Effector memory CD4-positive, alpha-beta T cell (primary cell): ENCODE measurements at places on chromosomes 5 and 9.

DNA sequence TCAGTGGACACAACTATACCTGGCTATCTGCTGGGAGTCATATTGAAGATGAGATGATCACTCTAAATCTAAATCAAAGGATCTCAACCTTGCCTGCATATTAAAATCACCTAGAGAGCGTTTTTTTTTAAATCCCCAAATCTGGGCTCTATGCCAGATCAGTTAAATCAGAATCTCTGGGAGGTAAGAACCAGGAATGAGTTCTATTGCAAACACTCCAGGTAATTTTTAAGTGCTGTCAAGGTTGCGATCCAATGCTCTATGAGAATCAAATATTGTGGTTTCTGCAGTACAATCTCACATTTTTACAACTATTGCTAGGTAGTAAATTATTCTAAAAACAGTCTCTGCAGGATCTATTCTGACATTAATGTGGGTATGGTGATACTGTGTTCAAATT lies 202.3 kb upstream of the OR13F1 start:
- DNase-seq, result no peak

DNA sequence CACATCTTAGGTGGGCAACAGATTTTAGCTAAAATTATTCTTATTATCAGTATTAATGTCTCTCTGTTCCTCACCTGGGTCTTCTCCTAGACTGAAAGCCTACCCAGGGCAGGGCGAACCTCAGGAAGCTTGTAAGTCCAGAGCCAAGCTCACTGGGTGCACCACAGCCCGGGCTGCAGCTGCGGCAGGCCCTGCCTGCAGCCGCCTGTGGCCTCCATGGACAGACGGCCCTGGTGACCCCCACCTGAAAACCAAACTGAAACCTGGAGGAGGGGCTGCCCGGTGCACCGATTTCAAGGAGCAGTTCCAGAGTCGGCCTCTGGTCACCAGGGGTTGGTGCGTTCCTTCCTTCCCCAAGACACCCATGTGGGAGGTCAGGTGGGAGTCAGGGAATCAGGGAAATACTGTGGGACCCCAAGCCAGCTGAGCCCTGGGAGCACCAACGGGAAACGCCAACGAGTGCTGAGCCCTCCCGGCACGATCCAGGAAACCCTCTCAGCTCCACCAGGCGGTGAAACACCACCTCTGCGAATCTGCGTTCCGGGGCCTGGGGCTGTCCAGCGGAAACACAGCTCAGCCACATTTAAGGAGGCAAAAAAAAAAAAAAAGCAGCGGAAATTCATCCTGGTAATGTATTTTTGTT lies 68.6 kb upstream of the PPP1R26 start:
- no peak for DNase-seq

DNA sequence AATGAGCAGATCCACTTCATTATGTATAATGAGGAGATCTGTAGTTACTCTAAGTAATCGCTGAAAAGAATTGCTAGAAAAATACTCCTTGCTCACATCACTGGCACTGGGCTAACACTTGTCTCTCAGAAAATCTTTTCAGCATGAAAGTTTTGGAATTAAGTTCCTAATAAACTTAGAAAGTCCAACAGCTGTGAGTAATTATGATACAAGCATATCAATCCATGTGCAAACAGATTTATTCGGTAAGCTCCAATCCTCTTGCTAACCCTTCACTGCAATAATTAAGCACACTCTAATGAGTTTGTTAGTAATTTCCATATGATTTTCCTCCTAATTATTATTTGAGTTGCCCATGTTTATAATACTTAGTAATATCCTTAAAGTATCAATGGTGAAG lies 652.6 kb upstream of the WWC1 start:
- no peak for DNase-seq

GRCh38 chr9:84314306-84314705 lies 26.3 kb downstream of the SLC28A3 start:
- DNase-seq, result no peak

- DNase-seq, result no peak
These were observed 1.3 kb downstream of the RAB14 start for GRCh38 chr9:121200356-121200755.

- DNase-seq, result no peak
These were observed 120.1 kb downstream of the WNK2 start for GRCh38 chr9:93303806-93304573.

DNA sequence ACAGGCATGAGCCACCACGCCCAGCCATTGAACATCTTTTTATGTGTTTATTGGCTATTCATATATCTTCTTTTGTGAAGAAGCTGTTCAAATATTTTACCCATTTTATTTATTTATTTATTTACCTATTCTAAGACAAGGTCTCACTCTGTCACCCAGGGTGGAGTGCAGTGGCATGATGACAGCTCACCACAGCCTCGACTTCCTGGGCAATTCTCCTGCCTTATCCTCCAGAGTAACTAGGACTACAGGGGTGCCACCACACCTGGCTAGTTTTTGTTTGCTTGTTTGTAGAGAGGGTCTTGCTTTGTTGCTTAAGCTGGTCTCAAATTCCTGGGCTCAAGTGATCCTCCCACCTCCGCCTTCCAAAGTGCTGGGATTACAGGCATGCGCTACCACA lies 33.5 kb downstream of the NAIF1 start:
- DNase-seq, result no peak

- DNase-seq, result no peak
These were observed 38.9 kb downstream of the ARHGAP26 start for GRCh38 chr5:142808878-142809598.

- no peak for DNase-seq
These were observed 129.0 kb upstream of the WWC1 start for GRCh38 chr5:168162464-168162863.

DNA sequence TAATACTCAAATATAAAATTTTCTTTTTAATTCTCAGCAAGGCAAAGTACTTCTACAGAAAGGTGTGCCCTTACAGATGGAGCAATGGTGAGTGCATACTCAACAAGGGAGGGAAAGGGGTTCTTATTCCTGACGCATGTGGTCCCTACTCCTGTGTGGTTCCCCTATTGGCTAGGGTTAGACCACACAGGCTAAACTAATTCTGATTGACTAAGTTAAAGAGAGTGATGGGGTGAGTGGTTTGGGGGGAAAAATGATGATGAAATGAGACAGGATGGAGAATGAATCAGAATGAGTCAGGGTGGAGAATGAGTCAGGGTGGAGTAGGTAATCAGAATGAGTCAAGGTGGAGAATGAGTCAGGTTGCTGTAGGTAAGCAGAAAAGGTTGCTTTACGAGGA lies 22.9 kb upstream of the HMGCS1 start:
- DNase-seq, result no peak

GRCh38 chr5:160694896-160695295 lies 157.1 kb downstream of the ATP10B start:
- no peak for DNase-seq

GRCh38 chr5:80763211-80763610 lies 108.4 kb upstream of the DHFR start:
- no peak for DNase-seq

DNA sequence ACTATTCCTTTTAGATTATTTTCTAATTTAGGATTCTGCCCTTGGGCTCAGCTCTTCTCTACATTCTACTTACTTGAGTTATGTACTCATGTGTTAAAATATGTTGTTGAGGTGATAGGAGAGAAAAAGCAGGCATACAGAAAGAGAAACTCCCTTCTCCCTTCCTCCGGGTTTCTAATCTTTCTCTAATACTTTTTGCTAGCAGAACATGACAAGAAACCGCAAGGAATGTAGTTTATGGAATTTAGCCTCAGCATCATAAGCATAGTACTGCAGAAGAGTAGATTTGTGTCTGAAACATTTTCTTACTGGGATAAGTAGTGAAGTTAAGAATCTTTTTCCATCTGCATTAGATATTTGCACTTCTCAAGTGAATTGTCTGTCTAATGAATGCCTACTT lies 139.5 kb upstream of the CYLC2 start:
- DNase-seq, result no peak

- DNase-seq, result no peak
These were observed 71.5 kb downstream of the FREM1 start for GRCh38 chr9:14838701-14839100.

- no peak for DNase-seq
These were observed 80.6 kb upstream of the POU5F2 start for GRCh38 chr5:93821891-93822415.

- DNase-seq, result no peak
These were observed 255.3 kb downstream of the SYK start for GRCh38 chr9:91056917-91057316.

DNA sequence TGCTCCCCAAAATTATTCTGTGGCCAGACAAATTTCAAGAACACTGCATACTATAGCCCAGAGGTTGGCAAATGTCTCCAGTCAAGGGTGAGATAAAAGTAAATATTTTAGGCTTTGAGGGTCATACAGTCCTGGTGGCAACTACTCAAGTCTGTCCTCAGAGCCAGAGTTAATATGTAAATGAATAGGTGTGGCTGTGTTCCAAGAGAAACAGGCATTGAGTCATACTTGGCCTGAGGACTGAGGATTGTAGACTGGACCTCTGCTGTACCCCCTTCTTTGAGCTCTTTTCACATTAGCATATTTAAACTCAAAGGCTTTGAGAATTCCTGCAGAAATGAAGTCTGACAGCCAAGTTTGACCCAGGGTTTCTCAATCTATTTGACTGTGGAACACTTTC lies 129.2 kb upstream of the PTCH1 start:
- no peak for DNase-seq

- no peak for DNase-seq
These were observed 1048.0 kb upstream of the WWC1 start for GRCh38 chr5:167243463-167243862.

DNA sequence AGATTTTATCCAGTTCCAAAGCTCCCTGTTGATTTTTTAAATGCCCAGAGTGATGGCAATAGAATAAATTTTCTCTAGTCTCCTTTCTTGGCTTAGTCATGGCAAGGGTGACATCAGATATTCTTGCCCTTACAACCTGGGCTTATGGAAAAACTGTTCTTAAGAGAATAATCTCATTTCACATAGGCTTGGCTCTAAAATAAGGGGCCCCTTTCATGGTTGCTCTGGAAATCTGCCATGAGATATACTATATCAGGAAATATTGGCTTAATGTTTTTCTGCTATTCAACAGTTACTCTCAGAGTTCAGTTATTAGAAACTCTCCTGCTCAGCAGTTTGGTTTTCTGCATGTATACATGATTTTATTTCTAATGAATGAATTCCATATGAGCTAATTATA lies 7.8 kb downstream of the HMHB1 start:
- no peak for DNase-seq

GRCh38 chr5:140637371-140638100 lies 1.7 kb upstream of the TMCO6 start:
- no peak for DNase-seq

- DNase-seq, result no peak
These were observed 31.0 kb downstream of the GOLGA2 start for GRCh38 chr9:128244837-128245231.

DNA sequence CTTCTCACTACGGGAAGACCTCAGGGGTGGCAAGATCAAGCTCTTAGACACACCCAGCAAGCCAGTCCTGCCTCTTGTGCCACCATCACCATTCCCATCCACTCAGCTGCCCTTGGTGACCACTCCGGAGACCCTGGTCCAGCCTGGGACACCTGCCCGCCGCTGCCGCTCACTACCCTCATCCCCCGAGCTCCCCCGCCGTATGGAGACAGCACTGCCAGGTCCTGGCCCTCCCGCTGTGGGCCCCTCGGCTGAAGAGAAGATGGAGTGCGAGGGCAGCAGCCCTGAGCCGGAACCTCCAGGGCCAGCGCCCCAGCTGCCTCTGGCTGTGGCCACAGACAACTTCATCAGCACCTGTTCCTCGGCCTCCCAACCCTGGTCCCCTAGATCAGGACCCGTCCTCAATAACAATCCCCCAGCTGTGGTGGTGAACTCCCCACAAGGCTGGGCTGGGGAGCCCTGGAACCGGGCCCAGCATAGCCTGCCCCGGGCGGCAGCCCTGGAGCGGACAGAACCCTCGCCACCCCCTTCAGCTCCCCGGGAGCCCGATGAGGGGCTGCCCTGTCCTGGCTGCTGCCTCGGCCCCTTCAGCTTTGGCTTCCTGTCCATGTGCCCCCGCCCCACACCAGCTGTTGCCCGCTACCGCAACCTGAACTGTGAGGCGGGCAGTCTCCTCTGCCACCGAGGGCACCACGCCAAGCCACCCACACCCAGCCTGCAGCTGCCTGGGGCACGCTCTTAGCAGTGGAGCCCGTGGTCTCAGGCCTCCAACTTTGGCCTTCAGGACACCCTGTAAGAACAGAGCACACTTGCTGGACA lies 4.1 kb downstream of the TESK1 start:
- no peak for DNase-seq

- DNase-seq, result no peak
These were observed 78.7 kb downstream of the SLC25A46 start for GRCh38 chr5:110817459-110817858.

DNA sequence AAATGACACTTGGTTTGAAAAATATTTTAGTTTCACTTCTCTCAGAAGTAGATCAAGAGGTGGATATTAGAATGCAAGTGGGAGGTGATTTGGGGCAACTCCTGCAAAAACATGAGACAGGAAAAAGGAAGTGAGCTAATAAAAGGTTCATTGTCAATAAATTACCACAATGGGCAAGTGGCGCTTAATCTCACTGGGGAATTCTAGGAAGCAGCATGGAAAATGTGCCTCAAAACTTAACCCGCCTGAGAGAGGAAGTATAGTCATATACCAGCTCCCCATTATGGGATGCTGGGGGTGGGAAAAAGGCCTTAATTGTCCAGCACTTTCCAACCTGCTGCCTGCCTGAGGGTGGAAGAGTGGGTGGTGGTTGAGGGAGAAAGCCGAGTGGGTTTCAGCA lies 204.1 kb downstream of the ELAVL2 start:
- DNase-seq, result no peak

- peak; percentile 23 for DNase-seq
These were observed 427 bp downstream of the SERINC5 start for GRCh38 chr5:80255431-80255810.

DNA sequence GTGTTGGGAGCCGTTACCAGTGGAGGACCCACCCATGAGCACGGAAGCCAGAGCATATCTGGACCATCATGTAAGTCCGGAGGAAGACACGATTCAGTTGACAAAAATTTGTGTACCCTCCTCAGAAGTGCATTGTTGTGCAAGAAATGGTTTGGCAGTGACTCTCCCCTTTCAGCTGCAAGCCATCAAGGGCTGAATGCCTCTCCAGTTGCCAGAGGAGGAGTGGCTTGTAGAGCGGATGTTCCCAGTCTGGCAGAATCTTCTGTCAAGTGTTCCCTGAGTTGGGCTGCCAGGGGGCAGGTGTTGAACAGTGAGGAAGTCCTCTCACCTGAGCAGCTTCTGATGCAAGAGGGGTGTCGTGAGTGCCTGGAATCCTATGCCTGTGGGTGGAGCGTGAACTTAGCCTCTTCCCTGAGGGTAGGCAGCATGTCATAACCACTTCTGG lies 27.6 kb upstream of the CDKN2AIPNL start:
- DNase-seq, result no peak

- DNase-seq, result no peak
These were observed 11.5 kb downstream of the PDLIM4 start for GRCh38 chr5:132268769-132269551.

- no peak for DNase-seq
These were observed 15.4 kb downstream of the AOPEP start for GRCh38 chr9:94741866-94742265.

GRCh38 chr9:35660966-35661415 lies 2.9 kb downstream of the CCDC107 start:
- no peak for DNase-seq

GRCh38 chr9:128388150-128388549 lies 17.0 kb downstream of the URM1 start:
- no peak for DNase-seq

GRCh38 chr5:134437340-134437846 lies 25.7 kb upstream of the CDKN2AIPNL start:
- DNase-seq, result no peak
